NK-92 treated with Interleukin-12 subunit alpha and Interleukin-12 subunit beta, amount 100 ng/mL, for 24 hours (cell line): ENCODE measurements at places on chromosomes 2 and 18.

GRCh38 chr18:63004466-63005089, 289.2 kb downstream of the PHLPP1 start:
- no peak for DNase-seq

- no peak for DNase-seq
Observed at GRCh38 chr2:14615121-14615520, 17.4 kb upstream of the LRATD1 start.

GRCh38 chr18:23857756-23858155, 156.8 kb upstream of the TTC39C start:
- no peak for DNase-seq

DNA sequence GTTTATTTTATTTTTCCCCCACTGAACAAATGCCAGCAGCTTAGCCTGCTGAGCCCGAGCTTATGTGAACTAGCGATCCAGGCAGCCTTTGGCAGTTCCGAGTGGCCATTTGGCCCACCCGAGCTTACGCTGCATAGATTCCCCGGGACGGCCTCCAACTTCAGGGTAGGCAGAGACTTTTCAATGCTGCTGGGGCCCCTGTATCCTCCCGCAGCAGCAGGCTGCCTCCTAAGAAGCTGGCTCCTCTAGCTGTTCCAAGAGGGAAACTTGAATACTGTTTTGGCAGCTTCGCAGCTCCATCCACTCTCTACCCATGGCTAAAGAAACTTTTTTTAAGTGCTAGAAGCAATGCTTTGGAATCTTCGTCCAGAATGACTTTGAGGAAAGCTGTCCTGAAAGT, 295.2 kb downstream of the SS18 start:
- DNase-seq, result no peak

DNA sequence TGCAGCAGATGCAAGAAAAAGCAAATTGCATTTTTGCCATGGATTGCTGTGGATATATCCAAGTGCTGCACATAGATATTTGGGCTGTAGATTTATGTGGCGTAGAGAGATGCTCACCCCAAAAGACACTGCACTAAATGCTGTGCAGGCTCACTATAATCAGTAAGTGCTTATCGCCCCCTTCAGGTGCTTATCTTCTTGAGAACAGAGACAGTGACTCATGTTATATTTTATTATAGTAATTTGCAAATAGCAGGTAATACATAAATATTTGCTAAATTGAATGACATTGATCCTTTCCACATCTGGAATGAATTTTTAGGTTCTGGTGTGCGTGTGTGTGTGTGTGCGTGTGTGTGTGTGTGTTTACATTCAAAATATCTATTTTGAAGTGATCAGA, 36.8 kb upstream of the PLEKHM3 start:
- no peak for DNase-seq

GRCh38 chr2:45340318-45340717, 270.7 kb downstream of the SRBD1 start:
- DNase-seq, result no peak

DNA sequence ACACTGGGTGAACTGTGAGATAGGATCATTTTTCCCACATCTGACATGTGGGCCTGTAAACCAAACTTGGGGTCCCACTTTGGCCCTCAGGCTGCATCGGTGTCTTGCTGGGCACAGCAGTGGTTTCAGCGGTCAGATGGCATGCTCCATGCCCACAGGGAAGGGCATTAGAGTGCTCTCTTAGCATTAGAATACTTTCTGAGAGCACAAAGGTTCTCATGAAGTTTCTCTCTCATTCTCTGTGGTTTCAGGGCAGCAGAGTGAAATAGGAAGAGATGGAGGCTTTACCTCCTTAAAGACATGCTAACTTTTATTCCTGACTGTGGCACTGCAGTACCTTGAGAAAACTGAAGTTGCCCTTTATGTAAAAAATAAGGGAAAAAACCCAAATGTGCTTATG, 36.6 kb upstream of the GATA6 start:
- no peak for DNase-seq

DNA sequence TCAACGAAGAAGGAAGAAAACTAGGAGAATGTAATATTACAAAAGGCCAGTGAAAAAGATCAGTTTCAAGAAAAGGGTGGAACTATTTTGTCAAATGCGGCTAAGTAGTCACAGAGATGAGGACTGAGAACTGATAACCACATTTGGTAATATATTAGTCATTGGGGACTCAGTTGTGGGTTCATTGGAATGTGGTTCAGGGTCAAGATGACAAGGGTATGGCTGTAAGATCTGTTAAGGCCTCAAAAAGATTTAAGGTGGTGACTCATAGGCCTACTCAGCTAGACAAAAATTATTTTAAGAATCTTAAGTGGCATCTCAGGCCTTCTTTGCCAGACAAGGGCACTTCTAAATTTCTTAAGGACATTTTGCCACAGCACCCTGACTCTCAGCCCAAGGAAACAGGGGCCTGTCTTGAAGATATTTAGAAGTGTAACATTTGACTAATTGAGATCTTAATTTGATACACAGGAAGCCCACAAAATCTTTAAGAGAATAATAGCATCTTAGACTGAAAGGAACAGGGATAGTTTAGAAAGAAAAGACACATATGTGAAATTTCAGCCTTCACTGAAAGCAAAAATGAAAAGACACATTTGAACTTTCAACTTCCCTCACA, 81.3 kb downstream of the STRADB start:
- peak; percentile 13 for DNase-seq

- DNase-seq, result no peak
Observed at GRCh38 chr2:23772056-23772455, 154.9 kb downstream of the ATAD2B start.

DNA sequence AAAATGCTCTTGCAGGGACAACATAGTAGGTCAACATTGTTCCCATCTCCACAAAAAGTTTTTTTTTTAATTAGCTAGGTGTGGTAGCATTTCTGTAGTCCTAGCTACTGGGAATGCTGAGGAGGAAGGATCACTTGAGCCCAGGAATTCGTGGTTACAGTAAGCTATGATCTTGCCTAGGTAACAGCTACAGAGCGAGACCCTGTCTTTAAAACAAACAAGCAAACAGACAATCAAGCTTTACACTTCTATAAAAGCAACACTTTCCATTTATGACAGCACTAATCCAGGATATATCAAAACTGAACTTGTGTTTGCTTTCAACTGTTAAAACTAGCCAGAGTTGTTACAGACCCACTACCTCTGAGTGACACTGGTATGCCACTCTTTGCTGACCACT, 12.0 kb downstream of the UGT1A3 start:
- no peak for DNase-seq

GRCh38 chr2:166792808-166793207, 95.5 kb upstream of the XIRP2 start:
- DNase-seq, result no peak

GRCh38 chr2:232146294-232146693, 184.8 kb downstream of the DIS3L2 start:
- no peak for DNase-seq

GRCh38 chr2:233164128-233164635, 87.3 kb upstream of the ATG16L1 start:
- no peak for DNase-seq

DNA sequence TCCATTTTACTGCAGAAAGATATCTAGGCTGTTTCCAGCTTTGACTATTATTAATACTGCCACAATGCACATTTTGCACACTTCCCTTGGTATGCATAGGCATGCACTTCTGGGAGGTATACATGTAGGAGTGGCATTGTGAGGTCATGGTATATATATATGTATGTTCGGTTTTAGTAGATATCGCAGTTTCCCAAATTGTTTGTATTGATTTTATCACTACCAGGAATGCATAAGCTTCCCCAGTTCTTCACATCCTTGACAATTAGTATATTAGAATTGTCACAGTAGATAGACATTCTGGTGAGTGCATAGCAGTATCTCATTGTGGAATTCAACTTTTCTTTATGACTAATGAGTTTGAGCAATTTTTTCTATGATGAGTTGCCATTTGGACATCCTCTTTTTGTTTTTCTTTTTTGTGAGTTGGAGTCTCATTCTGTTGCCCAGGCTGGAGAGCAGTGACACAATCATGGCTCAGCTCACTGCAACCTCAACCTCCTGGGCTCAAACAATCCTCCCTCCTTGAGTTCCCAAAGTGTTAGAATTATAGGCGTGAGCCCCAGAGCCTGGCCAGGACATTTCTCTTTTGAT, 4.2 kb upstream of the GRB14 start:
- DNase-seq, result no peak

DNA sequence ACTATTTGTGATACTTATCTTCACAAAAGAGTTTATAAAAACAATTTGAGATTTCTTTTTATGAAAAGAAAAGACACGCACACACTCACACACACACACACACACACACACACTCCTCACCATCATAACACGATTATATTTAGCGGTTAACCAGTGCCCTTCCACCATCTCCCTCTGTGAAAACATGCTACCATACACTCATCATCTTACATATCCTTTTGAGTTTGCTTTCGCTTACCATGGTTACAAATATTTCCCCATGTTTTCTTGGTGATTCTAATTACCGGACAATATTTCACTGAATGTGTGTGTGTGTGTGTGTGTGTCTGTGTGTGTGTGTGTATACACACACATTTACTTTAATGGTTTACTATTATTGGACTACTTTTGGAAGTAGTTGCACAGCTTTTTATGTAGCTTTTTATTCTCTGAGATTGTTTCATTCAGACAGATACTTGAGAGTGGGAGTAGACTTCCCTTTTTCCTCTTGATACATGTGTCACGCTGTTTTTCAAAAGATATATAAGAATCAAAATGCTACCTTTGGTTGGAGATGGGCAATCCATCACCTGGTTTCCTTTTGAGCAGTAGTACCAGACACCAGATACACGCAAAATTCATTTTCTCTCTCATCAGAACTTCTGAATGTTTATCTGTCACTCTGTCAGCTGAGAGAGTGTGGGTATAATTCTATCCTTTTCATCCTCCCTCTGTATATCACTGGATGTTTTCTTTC, 138.1 kb downstream of the SETBP1 start:
- DNase-seq, result no peak

DNA sequence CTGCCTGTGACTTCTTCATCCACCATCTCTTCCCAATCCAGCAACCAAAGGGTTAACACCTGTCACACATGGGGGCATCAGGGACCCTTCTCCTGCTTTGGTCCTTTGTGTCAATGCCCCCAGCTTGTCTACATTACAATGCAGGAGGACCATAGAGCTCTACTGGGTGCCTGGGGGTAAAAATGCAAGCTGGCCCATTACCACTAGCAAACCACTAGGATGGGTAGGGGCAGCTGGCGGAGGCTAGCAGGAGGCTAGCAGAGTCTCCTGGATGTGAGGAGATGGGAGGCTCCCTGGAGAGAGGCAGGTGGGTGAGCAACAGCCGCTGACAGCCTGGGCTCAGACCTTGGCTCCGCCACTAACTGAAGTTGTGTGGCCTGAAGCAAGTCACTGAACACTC, 153.4 kb upstream of the SKOR2 start:
- DNase-seq, result no peak

GRCh38 chr2:179031731-179032408, 18.1 kb downstream of the CCDC141 start:
- DNase-seq, result no peak

DNA sequence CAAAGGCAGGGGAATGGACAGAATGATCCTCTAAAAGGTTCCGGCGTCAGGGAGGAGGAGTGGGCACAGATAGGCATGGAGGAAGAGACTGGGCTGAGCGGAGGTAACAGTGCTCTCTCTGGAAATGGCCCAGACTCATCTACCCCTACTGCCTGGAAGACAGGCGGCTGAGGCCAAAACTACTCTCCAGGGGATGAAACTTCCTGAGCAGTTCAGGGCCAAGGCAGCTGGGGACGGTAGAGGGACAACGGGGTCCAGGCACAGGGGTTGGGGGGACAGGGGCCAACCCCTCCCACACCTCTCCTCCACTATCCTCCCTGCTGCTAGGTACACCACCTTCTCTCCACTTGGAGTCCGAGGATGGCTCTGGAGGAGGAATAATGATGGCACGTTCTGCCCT, 94.3 kb downstream of the TNS1 start:
- DNase-seq, result no peak

DNA sequence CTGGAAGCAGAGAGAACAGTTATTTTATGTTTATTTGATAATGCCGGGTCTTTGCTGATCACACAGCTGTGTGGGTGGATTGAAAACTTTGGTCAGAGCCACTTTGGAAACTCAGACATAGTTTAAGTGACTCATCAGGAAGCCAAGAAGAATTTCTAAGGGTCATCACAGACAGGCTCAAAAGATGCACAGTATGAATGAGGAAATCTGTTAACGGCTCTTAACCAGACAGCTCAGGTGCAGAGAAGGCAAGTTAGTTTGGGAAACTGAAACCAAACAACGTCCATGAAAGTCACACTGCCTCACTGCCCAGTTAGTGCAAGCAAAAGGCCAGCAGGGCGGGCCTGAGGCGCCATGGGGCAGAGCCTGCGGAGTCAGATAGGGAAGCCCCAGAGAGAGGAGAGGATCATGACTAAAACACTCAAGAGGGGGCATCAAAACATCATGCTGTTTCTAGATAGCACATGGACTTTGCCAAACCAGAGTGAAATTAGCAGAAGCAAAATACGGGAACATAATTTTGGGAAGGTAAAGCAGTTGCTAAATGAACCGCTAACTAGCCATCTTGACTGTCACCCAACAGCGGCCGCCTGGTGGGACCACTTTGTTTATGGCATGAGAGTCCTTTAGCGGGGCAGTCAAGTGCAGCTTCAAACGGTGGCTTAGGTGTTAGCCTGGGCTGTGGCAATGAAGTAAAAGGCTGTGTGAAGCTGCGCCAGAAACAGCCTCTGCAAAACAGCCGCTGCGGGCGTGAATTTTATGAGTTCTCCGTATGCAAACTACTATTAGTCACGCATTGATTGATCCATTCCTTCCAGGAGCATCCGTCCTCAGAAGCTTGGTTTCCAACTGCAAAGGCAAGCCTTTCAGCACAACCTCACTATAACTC, 101.2 kb downstream of the KCTD18 start:
- DNase-seq, result no peak

DNA sequence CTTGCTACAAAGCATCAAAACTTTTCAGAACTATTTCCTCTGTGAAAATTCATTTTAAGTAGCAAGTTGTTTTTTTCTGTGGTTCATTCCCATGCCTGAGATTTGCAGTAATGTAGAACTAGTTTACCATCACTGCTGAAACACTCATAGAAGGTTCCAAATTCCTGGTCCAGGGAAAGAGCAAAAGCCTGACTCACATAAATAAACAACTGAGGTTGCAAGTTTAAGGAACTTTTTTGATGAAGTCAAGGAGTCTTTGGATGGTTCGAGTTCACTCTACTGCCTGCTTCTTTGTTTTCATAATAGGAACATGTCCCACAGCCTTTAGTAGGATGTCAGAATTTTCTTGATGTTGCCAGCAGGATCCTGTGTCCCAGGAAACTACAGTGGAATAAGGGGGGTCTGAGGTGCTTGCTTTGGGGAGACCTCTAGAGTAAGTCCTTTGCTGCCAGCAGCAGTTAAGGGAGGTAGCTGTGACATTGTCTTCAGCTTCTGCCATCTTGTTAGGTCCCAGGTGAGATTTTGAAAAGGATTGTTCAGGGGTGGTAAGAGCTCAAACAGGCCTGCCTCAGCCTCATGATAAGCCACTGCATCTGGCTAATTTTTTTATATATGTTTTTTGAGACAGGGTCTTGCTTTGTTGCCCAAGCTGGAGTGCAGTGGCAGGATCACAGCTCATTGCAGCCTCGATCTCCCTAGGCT, 43.9 kb downstream of the ACSL3 start:
- DNase-seq, result no peak
